Neural progenitor cell (in vitro differentiated cells): ENCODE measurements at places on chromosomes 6 and 20. TPM values are rescaled to one million over a fixed set of nuclear protein-coding genes. Genes with fewer than 3 reads are reported as not detected.

Gene SPEF1
- 0.34 and 1.2 TPM in 2 replicates for total RNA-seq

Gene RSPO3
- total RNA-seq: 0.81 and 2.4 TPM in 2 replicates

Gene DNAH8
- total RNA-seq: 0.09 and 1.1 TPM in 2 replicates

Gene BCAS1
- total RNA-seq: not detected in 2 replicates

Gene CYP39A1
- total RNA-seq: 4.5 and 7.1 TPM in 2 replicates
